Omental fat pad (tissue), 4 donors: ENCODE measurements at places on chromosomes 1 and 21.

DNA sequence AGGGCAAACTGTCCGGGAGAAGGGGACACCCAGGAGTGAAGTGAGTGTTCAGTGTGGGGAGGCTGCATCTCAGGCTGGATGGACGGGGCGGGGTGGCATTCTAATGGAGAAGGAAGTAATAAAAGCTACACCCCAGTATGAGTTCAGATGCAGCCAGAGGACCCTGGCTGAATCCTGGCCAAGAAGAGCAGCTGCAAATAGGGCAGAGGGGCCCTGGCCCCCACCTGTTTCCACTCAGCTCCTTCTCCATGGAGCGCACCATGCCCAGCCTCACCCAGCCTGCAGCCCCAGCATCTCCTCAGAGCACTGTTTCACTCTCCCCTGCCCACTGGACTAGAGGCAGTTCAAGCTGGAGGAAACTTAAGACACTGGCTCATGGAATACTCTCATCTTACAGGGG, 46.4 kb downstream of the KCND3 start:
- no peak for DNase-seq

- no peak for DNase-seq
Observed at GRCh38 chr1:155882766-155883165, 23.4 kb downstream of the SYT11 start.

GRCh38 chr1:43946236-43947060, at the start of gene IPO13:
TSS of gene IPO13 (plus strand) at chr1:43946950. CDS start at chr1:43947601, 651 bp downstream.
- peak; percentile 77 for DNase-seq

DNA sequence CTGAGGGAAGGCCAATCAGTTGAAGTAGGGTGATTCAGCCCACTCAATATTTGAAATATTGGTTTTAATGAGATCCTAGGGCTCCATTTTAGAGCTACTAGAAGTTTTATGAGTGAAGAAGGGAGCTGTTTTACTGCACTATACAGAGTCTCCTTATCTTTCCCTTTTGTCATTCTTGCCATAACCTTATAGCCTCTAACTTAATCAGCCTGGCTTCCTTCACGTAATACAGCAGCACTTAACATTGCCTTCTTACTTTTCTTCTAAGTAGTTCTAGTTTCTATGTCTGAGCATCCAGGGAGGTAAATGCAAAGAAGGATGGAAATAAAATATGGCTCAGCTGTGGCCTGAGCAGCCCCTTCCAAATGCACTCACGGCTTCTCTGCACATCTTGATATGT, 299.3 kb downstream of the KIF26B start:
- no peak for DNase-seq

GRCh38 chr1:5995871-5996630, 3.8 kb upstream of the NPHP4 start:
- DNase-seq: no peak

DNA sequence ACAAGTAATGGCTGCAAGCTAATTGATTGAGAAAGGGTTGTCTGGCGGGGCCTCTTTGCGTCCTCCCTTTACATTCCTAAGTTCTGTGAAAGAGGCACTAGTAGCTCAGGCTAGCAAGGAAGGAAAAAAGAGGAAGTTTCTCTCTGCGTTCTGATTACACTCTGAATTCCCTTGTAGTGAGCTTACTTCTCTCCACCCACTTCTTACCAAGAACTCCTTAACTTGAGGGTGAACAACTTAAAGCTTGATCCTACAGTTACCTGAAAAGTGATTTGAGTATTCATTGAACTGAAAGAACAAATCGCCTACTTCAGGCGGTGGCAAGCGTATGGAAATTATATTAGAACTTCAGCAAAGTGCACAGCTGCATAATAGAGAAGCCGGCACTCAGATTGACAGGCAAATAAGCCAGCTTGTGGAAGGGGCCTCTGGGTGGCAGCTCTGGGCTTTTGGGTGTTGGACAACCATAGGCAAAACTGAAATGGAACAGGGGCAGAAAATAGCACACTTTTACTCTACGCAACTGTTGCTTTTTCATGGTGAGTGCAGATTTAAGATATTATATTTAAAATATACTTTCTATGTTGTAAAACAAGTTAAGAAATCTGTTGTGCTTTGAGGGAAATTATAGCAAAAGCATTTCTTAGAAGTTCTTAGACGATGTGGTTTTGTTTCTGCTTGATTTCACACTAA, 464.5 kb downstream of the USP25 start:
- no peak for DNase-seq

DNA sequence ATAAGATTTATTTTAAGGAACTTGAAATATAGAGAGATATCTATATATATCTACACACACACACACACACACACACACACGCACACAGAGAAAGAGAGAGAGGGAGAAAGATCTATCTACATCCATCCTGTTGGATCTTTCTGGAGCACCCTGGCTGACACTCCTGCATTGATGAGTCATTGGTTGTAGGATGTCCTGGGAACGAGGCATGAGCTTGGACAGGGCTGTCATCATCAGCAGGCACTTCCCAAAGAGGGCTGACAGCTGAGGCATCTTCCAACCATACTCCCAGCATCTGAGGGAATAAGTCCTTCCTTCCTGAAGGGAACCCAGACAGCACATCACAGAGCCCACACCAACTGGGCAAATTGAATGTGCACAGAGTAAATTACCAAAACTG, 99.1 kb upstream of the ERG start:
- no peak for DNase-seq

DNA sequence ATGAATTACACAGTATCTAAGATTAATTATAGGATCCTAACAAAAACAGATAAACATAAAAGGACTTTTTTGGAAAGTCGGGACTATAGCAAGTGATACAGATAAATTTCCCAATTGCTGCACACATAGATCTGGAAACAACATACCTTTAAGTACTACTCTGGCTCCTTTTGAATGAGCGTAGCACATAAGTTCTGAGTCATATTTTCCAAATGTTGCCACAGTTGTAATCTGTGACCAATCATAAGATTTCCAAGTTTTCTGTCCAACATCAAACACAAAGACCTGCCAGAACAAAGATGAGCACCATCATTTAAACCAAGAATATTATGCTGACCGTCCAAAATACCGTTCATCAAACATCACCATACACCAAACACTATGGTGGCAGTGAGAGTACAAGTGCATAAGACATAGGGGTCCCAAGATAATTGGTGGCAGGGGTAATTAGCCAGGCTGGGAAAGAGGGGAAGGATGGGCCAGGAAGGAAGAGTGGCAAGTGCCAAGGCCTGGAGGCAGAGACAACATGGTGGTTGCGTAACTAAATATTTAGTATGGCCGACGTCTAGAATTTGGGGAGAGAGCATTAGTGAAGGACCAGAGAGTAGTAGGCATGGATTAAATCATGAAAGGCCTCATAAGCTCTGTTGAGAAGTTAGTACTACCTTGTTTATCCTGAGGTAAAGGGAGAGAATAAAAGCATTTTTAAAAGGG, 3.6 kb downstream of the CTBS start:
- DNase-seq: no peak

- no peak for DNase-seq
Observed at GRCh38 chr1:159188375-159188788, 16.3 kb upstream of the ACKR1 start.

DNA sequence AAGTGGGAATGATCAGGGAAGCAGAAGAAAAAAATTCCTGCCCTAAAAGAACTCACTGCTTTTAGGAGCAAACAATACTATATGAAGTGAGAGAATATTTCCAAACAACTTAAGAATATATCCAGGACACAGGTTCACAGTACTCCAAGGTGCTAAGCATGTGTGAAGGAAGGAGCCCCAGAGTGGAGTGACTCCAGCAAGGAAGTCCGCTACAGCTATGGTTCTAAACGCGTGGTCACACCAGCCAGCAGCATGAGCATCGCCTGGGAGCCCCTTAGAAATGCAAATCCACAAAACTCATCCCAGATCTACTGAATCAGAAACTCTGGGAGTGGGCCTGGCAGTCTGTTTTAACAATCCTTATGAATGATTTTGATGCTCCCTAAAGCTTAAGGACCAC, 36.1 kb downstream of the GADD45A start:
- DNase-seq: no peak

GRCh38 chr1:179077396-179077795, 4.5 kb upstream of the TOR3A start:
- DNase-seq: no peak

DNA sequence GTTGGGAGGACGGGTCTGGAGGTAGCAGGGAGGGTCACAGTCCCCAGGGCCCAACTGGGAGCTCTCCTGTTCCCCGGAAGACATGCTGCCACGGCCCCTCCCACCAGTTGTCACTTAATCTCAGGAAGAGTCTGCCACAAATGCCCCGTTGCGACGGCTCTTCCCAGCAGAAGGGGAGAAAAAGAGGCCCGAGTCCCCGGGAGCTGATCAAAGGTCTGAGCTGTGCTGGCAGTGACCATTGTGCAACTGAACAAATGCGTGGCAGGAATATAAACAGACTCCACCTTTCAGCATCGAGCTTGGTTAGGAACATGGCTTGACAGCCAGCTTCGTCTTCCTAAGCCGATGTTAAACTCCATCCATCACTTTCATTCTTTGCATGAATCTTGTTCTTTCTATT, 27.8 kb upstream of the ZBTB21 start:
- no peak for DNase-seq

GRCh38 chr1:30520476-30520875, 202.9 kb downstream of the MATN1 start:
- DNase-seq: no peak

DNA sequence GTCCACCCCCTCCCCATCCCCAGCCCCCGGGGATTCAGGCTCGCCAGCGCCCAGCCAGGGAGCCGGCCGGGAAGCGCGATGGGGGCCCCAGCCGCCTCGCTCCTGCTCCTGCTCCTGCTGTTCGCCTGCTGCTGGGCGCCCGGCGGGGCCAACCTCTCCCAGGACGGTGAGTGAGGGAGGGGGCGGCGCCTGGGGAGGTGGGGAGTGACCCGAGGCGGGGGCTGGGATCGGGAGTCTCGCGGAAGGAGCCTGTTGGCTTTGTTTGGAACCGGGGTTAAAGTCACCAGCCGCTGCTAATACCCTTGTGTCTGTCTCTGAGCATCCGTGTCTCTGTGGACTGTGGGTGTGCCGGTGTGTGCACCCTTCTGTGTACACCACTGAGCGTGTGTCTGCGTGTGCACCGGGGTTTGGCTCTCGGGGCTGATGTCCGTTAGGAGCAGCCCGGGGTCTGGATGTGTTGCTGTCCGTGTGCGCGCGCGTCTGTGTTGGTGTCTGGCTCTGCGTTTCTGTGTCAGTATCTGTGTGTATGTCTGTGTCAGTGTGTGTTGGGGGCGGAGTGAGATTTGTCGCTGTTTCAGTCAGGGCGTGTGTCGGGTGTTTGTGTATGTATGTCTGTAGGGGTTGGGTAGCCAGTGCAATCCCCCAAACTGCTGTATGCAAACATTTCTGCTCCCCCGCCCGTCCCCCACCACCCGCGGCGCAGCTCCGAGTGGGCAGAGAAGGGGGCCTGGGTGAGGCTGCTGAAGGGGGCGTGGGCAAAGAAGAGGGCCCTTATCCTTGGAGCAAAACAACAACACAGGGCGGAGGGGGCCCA, 480 bp downstream of the CADM3 start:
- DNase-seq: no peak

GRCh38 chr21:36754241-36754898, 55.5 kb downstream of the SIM2 start:
- no peak for DNase-seq

DNA sequence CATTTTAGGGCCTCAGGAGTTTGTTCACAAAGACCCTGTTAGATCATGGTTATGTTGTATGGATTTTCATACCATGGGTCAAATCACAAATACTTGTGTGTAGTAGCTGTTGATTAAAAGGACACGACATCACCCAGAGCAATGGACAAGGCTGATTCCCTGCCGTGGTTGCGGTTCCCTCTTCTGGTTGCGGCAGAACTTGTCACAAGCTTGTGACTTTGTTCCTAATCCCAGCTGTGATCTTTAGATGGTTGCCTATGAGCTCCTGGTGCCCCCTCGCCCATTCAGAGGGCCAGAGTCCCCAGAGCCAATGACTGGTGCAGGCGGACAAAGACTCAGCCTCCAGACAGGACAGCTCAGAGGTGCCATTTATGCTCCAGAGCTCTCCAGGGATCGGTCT, 11.8 kb upstream of the SDHB start:
- DNase-seq: no peak

DNA sequence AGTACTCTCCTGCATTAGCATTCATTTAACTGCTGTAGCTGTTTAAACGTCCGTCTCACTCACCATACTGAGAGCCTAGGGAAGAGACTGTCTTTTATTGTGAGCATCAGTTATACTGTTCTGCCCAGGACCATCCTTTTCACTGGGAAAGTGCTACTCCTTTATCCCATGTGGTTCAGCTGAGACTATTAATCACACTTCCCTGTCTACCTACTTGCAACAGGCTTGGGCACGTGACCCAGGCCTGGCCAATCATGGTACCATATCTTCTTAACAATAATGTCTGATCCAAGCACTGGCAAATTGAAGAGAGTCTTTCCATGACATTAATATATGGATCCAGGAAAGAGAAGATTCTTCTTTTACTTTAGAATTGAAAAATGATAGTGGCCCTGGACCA, 108.1 kb downstream of the TM2D1 start:
- DNase-seq: no peak

DNA sequence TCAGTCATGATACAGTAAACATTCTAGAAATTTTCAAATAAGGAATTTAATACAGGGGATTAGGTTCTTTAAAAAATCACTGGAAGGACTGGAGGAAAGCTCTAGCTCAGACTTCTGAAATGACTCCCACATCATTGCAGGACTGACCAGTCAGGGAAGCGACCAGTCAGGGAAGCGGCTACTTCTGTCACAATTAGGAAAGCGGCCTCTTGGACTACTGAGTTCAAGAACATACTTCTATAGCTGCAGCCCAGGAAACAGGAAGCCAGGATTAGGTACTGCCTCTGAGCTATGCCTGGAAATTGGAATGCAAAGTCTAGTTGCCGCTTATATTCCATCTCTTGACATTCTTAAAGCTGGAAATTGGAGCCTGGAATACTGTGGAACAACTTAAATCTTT, 45.5 kb downstream of the USP25 start:
- DNase-seq: no peak

DNA sequence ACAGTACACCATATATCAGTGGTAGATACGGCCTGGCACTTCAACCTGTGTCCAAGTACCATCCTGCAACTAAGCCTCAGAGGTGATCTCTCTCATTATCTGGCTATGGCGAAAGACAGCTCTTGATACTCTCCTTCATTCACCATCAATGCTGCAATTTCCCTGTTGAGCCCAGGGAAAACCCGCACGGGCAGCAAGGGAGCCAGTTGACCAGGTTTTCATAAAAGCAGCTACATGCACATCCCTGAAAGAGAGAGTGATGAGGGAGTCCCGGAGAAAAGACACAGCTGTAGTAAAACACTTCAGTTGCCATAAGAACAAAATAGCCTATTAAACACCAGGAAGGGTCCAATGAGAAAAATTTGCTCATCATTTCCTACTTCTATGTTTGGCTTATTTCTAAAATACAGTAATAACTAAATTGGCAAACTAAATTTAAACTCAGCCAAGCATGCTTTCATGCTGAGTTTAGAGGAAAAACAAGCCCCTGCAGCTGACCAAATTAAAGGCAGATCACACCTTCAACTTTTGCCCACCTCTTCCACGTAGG, 68.3 kb downstream of the CAPZB start:
- no peak for DNase-seq

- DNase-seq: no peak
Observed at GRCh38 chr21:14706712-14707510, 160.8 kb upstream of the SAMSN1 start.
